Eye (tissue), 1 donor: ENCODE measurements at places on chromosomes 3 and 15.
A peak's percentile ranks its signal among the peaks of the same experiment; 100 is the strongest.

DNA sequence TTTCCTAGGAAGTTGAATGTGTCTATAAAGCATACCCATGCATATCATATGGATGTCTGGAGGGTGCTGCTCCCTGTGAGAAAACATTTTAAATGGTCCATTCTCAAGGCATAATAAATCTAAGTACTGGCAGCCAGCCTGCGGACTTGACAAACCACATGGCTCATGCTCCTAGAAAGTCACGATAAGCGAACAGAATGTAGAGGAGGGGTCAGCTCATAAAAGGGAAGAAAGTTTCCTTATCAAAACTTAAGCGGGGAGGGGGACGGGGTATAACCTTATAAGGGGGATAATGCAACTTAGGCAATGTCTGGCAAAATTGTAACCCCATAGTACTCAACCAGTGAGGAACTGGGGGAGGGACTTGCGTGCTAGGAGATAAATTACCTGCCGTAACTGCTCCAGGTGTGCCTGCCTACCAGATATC is 159.8 kb upstream of the LMCD1 start:
- no peak for DNase-seq

GRCh38 chr3:143831994-143832393 is 16.3 kb downstream of the SLC9A9 start:
- DNase-seq = no peak

DNA sequence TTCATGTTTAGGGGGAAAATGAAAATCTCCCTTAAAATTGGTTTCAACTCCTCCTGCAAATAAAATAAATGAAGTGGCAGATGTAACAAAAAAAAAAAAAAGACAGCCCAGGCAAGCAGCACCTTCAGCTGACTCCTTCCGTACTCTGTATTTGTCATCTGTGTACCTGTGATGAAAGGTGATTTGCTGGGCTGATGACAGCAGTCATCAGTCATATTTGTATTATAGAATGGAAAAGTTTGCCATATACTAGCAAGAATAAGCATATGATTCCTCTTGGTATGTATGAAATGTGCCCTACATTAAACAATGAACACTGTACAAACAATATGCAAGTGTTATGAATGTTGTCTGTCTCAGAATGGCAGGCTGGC is 44.1 kb upstream of the WWTR1 start:
- DNase-seq = no peak

DNA sequence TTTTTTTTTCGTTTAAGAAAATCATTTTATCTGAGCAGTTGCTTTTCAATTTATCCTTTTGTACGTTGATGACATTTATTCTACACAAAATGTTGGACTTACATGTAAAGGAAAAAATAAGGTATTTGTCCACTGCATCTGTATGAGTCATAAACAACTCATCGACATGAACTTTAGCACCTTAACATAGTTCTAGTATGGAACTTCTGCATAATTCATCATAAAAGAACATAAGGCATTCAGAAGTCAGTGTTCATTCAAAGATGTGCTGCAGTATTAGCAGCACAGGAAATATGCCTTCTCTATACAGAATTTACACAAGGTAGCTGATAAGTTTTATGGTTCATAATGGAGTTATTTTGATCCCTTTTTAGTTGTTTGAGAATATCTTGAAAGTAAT is 801.6 kb downstream of the CADM2 start:
- DNase-seq = no peak

DNA sequence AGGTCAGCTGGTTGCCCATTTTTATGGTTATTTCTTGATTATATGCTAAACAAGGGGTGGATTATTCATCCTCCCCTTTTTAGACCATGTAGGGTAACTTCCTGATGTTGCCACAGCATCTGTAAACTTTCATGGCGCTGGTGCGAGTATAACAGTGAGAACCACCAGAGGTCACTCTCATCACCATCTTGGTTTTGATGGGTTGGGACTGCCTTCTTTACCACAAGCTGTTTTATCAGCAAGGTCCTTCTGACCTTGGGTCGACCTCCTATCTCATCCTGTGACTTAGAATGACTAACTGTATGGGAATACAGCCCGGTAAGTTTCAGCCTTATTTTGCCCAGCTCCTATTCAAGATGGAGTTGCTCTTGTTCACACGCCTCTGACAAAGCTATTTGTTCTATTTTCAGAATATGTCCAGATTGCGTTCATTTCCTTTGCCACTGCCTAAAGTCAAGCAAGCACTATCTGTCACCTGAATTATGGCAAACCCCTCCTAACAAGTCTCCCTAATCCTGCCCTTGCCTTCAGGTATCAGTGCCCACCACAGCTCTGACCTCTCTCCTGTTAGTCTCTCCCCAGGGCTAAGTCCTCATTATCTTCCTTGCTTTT is 308.5 kb downstream of the ROBO2 start:
- DNase-seq = peak; percentile 35

- DNase-seq = no peak
These were observed 106.4 kb downstream of the ANO10 start for GRCh38 chr3:43515208-43515917.

DNA sequence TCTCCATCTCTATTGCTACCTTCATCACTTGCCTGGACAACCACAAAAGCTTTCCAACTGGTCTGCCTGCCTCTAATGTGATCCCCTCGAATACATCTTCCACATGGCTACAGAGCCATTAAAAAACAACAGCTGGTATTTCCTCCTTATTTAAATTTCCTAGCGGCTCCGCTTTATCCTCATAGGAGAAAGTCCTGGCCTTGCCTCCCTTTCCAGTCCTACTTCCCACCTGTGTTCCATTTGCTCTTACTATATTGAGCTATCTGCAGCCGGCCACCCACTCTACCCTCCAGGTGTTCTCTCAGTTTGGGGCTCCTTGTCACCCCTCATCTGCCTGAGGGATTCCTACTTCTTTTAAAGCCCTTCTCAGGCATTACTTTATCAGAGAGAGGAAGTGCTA is 49.7 kb upstream of the TSPAN3 start:
- no peak for DNase-seq

DNA sequence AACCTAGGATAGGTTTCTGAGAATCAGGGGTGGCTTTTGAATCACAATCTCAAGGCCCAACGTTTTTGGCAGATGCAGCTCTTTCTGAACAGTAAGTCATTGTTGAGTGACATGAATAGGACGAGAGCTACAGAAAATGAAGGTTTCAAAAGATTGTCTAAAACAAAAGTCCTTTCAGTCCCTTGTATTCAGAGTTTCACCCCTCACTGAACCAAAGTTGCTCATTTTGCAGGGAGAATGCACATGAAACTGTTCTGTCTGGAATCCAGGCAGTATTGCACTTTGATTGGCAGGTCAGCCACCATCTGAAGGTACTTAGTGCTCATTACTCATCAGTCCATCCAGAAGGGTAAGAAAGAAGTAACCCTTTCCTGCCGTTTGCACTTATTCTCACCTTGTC is 24.1 kb upstream of the RASGRP1 start:
- DNase-seq = peak; percentile 48

- no peak for DNase-seq
These were observed 30.2 kb downstream of the EPHB3 start for GRCh38 chr3:184591789-184592188.

DNA sequence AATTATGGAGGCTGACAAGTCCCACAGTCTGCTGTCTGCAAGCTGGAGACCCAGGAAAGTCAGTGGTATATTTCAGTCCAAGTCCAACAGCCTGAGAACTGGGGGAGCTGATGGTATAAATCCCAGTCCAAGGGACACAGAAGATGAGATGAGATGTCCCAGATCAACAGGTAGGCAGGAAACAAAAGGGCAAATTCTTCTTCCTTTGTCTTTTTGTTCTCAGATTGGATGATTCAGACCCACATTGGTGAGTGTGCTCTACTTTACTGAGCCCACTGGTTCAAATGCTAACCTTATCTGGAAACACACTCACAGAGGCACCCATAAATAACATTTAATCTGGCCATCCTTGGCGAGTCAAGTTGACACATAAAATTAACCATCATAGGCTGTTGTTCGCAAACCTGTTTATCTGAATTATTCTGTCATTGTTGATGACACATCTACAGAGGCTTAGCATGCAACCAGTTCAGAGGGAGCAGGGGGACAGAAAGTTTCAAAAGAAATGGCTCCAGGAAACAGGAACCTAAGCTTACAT is 62.7 kb upstream of the ITGA11 start:
- no peak for DNase-seq

GRCh38 chr3:186525369-186526255 is 18.6 kb downstream of the CRYGS start:
- no peak for DNase-seq

- no peak for DNase-seq
These were observed 82.7 kb upstream of the NR2F2 start for GRCh38 chr15:96247621-96248305.

DNA sequence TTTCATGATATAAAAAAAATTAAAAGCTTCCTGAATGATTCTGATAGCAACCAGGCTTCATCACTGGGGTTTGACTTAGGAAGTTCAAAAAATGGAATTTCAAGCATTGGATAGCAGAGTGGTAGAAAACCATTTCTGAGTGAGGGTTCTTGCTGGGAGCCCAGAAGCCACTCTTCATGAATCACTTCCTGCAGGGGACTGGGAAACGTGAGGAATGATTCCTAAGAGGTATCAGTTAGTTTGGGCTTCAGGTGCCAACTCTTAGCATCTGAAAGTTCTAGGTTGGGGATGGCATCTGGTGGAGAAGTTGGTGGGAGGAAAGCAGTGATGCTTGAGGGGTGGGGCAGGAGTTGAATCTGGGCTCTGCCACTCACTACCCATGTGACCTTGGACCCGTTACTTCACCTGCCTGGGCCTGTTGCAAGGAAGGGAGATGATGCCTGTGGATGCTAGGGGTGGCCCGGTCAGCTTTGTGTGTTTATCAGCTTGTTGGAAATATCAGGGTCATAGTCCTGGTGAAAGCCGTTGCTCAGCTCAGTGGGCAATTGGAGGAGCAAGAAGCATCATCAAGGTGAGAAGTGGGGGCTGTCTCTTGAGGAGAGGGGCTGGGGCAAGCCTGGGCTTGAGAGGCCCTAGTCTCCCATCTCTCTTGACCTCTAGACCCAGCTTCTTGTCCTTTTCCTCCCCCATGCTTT is 37.0 kb upstream of the TNFAIP8L3 start:
- no peak for DNase-seq

GRCh38 chr3:61679026-61679425 is 117.7 kb downstream of the PTPRG start:
- DNase-seq = no peak

- DNase-seq = peak; percentile 33
These were observed 302.7 kb downstream of the CTNNB1 start for GRCh38 chr3:41502023-41502422.

- DNase-seq = no peak
These were observed 137.8 kb downstream of the GABRB3 start for GRCh38 chr15:26635105-26635504.

GRCh38 chr3:136617198-136617597 is 135.0 kb downstream of the STAG1 start:
- DNase-seq = no peak

GRCh38 chr15:98063315-98063714 is 102.8 kb downstream of the ARRDC4 start:
- no peak for DNase-seq

DNA sequence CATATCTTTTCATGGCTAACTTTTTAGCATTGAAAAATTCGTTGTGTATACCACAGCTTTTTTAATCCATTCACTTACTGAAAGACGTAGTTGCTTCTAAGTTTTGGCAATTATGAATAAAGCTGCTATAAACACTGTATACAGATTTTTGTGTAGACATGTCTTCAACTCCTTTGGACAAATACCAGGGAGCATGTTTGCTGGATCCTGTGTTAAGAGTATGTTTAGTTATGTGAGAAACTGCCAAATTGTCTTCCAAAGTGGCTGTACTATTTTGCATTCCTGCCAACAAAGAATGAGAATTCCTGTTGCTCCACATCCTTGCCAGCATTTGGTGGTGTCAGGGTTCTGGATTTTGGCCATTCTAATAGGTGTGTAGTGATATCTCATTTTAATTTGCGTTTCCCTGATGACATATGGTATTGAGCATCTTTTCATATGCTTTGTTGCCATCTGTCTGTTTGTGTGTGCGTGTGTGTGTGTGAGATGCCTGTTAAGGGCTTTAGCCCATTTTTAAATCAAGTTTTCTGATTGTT is 87.5 kb downstream of the TNFAIP8L3 start:
- no peak for DNase-seq

DNA sequence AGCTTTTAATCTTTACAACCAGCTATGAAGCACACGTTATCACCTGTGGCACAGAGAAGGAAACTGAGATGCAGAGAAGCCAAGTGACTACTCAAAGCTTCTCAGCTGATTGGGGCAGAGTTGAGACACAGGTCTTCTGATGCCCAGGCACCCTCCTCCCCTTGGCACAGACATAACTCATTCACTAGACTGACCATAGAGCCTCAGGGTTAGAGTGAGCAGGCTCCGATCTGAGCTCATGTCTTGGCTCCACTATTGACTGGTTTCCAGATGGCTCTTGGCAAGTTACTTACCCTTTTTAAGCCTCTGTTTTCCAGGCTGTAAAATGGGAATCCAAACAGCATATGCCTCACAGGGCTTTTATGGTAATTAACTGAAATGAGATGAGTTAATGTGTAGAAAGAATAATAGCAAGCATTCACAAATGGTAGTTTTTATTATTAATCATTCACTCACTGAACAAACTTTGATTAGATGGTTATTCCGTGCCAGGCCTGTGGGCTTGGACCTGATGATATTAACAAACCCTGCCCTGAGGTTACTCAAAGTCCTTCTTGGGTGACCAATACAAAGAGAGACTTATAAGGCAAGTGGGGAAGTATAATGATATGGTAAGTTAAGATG is 184.3 kb downstream of the ANXA2 start:
- no peak for DNase-seq

GRCh38 chr3:107409365-107409764 is 32.1 kb downstream of the CCDC54 start:
- DNase-seq = no peak

DNA sequence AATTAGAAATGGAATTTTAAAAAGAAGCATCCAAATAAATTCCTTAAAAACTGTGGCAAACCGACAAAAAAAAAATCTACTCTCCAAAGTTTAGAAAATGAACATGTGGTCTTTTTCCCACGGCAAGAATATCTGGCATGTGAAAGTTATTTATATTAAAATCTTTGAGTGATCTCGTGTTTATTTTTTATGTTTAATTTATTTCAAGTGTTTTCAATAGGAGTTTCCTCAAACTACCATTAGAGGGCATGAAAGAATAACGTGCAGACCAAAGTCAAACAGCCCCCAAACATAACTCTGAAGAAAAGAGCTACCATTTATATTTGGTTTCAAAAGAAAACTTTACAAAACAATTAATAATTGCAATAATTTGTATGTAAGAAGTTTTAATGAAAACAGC is 286.4 kb downstream of the ZIC4 start:
- peak; percentile 36 for DNase-seq

DNA sequence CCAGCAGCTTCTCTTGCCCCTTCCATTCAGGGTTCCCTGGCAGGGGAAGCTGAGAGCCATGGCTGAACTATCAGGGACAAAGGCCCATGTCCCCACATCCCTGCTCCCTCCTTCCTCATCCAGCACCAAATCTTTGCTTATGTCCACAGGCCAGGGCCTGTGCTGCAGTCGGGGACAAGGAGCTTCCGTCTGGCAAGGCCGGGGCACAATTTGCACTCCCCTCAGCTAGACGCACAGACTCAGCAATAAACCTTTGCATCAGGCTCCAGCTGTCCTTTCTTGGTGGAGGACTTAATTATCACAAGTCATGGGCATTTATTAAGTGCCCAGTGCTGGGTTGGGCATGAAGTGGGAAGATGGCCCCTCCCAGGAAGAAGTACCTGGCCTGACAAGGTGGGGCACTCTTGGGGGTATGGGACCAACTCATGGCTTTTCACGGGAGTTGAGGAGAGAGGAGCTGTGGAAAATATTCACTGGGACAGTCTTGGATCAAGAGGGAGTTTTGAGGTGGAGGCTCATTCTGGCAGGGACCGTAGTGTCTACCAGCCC is 4.9 kb downstream of the GNAT1 start:
- DNase-seq = no peak

- no peak for DNase-seq
These were observed 329.9 kb downstream of the ZNF385D start for GRCh38 chr3:21421096-21421495.
